NCI-H446 treated with DMSO at 0.1 percent for 48 hours (cell line): ENCODE measurements at places on chromosomes 1 and 21.
A peak's percentile ranks its signal among the peaks of the same experiment; 100 is the strongest.

GRCh38 chr1:51345300-51345687 lies 14.9 kb upstream of the TTC39A start:
- no peak for DNase-seq

DNA sequence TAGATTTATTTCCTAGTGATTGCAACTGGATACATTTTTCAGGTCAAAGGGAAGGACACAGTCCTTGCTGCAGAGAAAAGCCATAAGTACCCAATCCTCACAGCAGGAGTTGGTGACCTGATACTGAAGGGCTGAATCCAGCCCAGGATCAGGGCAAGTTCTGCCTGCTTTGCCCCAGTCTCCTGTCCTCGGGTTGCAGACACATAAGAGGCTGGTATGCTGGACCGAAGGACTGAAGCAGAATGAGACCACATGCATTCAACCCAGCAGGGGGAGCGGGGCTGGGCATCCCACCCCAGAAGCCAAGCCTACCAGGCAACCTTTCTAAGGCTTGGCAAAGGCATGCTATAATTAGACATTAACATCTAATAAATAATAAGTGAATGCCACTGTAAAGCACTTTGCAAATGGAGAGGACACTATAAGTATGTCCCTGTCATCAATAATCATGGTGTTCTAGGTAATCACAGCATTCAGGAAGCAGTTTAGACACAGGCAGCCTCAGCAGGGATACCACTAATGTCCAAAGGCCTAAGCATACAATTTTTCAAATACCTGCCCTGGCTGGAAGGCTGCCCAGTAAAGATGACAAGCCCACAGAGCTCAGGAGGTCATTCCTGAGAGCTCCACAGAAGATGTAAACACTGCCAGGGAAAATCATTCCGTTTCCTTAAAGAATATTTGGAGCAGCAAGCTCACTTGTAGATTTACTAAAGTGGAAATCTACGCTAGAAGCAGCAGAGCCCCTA lies 47.6 kb downstream of the KRTAP19-8 start:
- no peak for DNase-seq

- DNase-seq, result no peak
Observed at GRCh38 chr1:223621312-223621734, 44.2 kb downstream of the CAPN8 start.

- peak; percentile 54 for DNase-seq
Observed at GRCh38 chr1:24830680-24831272, 85.5 kb downstream of the CLIC4 start.

GRCh38 chr1:38018864-38019343 lies 6.4 kb downstream of the UTP11 start:
- DNase-seq, result no peak

DNA sequence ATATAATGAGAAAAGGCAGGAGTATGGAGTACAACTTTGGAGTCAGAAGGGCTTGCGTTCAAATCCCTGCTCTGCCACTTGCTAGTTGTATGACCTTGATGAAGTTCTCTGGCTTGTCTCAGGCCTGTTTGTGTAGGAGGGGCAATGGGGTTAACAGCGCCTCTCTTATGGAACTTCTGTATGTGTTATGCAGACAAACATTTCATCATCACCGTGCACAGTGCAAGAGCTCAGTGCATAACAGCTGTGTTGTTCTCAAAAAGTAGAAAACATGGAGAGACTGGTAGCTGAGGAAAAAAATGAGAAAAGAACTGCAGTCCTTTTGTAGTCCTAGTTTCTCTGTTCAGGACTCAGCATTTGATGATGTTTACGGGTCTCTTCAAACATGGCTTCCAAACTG lies 10.4 kb upstream of the ZNF648 start:
- DNase-seq, result no peak

DNA sequence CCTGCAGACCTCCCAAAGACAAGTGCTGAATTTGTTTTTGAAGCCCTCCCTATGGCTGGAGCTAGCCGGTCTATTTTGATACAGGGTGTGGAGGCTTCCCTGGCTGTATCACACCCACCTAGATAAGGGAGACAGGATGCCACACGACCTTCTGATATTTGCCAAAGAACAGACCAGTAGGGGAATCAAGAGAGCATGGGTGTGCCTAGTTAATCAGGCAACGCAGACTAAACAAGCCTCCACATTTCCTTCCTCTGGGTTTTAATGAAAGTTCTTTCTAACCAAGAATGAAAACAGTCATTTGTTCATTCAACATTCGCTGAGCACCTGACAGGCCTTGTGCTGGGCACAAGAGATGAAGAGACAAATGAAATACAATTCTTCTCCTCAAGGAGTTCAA lies 446.8 kb downstream of the PLPP3 start:
- no peak for DNase-seq
